ENCODE measurements at places on chromosomes 16 and 17.

DNA sequence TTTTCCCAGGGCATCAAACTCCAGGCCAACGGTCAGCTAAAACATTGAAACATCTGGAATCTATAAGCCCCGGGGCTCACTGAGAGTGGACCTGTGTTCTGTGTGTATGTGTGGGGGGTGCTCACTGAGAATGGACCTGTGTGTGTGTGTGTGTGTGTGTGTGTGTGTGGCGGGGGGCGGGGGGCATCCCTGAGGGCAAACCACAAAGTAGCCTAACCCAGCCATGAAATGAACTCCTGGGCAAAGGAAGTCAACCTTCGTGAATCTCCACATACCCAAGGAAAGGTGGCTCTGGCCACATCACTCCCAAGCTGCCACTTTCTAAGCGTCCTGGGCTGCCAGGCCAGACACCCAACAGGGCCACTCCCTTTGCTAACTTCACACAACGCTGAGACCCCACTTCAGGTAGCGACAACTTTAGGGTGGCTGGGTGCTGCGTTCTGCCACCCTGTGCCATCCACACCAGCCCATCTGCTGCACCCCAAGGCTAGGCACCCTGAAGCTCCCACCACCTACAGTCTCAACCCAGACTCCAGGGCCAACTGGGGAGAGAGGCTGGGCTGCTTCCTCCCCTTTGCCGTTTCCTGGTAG is 1.6 kb downstream of the MAFG start:
- no peak for DNase-seq

GRCh38 chr17:54353789-54354525 is 531.2 kb downstream of the KIF2B start:
- no peak for DNase-seq

DNA sequence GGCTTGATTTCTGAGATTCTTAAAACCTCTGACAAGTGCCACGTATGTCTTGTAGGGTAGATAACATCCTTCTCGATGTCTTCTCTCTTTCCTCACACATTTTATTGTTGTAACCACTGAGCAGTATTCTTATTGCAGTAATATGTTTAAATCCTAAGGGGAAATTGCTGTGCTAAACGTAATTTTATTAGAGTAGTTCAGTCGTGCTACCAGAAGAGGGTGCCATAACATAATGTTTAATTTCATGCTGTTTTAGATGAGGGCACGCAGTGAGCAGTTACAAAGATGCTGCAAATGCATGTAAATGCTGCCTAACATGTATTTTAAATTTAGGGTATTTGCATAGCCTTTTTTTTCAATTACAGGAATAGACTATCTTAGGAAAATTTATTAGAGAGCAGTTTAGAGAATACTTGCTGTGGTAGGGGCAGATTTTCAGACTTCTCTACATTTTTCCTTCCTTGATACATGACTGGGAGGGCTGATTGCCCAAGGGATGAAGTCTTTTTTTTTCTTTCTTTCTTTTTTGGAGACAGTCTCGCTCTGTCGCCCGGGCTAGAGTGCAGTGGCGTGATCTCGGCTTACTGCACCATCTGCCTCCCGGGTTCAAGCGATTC is 51.7 kb downstream of the GAN start:
- peak; percentile 5 for DNase-seq

- DNase-seq, result no peak
Measured at GRCh38 chr16:57384248-57385070, 12.2 kb downstream of the CX3CL1 start.

GRCh38 chr16:75860326-75861053 is 134.2 kb upstream of the CPHXL start:
- no peak for DNase-seq

DNA sequence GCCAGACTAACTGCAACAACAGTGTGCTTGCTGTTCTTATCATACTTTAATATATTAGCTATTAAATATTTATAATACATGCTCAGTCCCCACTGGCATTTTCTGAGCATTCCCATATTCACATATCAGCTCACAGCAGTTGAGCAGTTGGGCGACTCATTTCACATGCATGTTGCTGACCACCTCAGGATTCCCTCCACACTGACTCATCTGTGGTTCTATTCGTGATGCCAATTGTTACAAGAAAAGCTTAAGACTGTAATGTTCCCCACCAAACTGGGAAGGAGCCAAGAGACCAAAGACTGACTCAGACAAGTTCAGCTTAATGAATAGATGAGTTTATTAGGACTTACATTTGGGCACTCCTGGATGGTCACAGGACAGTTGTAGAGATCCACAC is 100.3 kb upstream of the KIF2B start:
- DNase-seq, result peak; percentile 77

- no peak for DNase-seq
Measured at GRCh38 chr16:56423584-56424403, 1.6 kb downstream of the AMFR start.

DNA sequence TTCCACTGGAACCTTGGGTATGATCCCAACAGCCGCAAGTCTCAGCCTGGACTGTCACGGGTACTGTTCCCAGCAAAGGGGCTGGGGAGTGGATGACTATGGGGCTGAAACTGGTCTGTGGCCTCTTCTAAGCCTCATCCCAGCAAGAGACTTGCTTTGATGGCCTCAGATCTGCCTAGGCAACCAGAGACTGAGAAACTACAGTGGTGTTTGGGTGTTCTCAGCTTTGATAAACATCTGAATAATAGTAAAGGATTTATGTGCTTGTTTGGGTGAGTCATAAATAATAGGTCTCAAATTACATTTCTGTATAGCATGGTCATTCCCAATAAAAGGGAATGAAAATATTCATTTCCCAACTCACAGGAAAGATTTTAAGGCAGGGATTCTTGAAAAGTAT is 30.2 kb upstream of the ULK2 start:
- DNase-seq, result peak; percentile 89

DNA sequence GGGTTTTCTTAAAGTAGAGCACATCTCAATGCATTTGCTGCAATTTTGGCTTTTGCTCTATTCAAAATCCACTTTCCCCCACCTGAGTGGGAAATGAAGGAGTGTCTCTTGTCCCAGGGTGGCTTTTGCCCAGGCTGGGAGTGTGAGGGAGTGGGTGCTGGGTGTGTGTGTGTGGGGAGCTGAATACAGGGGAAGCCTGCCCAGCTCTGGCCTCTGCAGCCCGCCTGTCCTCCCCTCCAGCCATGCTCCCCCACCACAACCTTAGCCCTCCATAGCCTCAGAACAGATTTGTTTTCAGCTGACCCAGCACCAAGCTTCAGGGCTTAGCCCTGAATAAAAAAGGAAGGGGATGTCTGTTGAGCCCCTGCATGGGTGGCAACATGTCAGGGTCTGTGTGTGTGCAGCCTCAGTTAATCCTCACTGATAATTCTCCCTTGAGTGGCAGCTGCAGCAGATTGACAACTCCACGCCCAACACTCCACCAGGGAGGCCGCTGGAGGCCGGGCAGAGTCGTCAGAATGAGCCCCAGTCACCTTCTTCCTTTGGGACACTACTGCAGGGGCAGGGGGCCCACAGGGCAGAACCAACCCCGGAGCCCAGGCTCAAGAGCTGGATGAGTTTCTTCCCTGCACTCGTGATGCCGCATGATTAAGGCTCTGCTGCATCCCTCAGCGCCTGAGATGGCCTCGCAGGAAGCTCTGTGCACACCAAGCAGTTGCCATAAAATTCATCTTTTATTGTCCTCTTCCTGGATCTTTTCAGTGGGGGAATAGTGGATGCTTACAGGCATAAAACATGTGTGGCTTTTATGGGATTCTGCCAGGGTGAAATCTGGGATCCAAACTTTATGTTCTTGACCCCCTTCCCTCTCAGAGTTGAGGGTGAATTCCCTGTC is 55.0 kb downstream of the SPACA3 start:
- no peak for DNase-seq

DNA sequence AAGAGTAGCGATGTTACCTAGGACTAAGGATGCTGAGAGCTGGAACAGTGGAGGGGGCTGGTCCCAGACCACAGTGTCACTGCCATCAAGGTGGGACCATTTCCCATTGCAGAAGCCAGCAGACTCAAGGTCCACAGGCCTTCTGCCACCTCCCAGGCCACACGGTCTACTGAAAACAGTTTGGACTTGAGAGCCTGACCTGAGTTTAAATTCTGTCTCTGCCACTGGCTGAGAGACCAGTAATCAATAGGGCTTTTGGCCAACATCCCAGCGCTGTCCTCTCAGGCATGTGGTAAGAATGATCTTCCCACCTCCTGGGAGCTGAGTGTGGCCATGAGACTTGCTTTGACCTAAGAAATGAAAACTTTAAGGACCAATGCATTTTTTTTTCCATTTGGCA is 331.4 kb upstream of the CDH5 start:
- DNase-seq, result no peak

DNA sequence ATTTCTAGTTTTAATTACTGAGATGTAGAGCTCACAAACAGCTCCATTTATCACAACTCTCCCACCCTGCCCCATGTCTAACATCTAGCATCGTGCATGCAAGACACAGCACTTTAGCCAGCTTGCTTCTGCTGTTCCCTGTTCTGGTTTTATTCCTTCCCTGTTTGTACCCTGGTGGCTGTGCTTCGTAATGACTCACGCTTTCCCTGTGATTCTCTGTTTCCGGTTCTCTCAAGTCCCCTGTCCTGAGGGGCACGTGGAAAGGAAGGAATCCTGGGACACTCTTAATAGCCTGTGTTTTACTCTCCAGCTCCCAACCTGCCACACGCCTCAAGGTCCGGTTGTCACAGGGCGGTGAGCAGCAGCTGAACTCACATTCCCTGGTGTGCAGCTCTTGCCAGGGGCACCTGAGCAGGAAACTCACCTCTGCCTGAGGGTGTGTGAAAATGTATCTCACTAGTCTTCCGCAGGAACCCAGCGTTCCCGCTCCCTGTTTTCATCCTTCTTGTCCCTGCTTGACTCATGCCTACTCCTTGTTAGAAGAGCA is 10.6 kb downstream of the SHISA6 start:
- no peak for DNase-seq

DNA sequence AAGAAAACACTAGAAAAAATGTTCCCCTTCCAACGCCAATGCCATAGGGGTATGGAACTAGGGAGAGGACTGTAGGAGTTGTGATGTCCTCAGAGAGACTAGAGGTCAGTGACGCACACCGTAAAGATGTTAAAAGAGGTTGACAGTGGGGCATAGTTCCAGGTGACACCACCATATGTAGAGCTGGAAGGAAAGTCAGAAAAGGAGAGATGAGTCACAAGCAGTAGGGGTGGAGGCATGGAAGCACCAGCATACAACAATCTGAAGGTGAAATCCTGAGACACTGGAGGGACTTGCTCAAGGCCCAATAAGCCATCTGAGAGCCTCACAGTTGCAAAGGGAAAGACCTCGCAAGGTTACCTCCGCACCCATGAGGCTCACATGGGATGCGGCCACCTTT is 76.0 kb downstream of the ZNF18 start:
- no peak for DNase-seq

- DNase-seq, result no peak
Measured at GRCh38 chr17:45290269-45290765, 26.5 kb downstream of the MAP3K14 start.

DNA sequence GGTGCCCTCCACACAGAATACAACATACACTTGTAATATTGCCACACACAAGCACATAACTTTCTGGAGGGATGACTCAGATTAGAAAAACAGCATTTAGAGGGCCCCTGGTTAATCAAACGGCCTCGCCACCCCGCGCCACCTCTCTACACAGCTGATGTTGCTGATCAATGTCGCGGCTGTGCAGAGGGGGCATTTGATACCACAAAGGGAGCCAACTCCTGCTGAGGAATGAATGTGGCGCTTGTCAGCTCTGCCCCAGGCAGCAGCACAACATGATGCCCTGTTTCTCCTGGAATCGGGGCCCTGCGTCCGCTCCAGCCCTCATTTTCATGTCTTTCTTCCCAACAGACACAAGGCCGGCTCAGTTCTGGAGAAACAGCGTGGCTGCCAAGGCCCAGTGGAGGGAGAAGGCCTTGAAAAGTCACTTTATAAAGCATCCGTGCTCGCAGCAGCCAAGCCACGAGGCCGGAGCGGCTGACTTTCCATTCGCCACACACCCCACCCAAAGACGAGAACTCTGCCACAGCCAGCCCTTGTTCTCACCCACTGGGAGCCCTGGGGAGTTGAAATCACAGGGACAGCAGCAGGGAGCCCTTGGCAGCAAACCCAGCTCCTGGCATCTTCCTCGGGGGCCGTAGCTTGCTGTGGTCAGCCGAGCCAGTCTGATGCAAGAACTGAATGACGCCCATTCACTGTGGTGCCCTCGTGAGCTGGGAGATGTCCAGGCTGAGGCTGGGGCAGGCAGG is 65.6 kb downstream of the XYLT1 start:
- DNase-seq, result peak; percentile 90

DNA sequence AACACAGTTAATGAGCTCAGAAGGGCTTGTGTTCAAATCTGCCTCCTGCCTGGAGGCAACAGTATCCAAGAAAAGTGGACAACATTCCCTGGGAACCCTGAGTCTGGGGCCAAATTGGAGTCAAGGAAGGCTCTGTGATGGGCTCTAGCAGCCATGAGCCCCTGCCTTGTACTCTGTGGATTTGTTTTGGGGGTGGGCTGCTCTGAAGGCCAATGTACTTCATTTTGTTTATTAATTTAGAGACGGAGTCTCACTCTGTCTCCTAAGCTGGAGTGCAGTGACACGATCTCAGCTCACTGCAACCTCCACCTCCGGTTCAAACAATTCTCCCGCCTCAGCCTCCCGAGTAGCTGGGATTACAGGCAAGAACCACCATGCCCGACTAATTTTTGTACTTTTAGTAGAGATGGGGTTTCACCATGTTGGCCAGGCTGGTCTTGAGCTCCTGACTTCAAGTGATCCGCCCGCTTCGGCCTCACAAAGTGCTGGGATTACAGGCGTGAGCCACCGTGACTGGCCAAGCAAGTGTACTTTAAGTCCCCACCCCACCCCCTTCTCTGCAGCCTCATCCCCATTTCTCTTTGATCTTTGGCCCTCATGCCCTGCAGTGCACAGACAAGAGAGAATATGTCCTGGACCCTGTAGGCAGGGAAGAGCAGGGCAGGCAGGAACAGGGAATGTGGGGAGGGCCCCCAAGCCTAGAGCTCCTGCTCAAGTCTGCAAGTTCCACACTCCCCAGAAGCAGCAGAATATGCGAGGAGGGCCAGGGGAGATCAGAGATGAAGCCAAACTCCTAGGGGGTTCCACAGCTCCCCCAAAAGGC is 2.7 kb upstream of the GIP start:
- DNase-seq, result no peak

DNA sequence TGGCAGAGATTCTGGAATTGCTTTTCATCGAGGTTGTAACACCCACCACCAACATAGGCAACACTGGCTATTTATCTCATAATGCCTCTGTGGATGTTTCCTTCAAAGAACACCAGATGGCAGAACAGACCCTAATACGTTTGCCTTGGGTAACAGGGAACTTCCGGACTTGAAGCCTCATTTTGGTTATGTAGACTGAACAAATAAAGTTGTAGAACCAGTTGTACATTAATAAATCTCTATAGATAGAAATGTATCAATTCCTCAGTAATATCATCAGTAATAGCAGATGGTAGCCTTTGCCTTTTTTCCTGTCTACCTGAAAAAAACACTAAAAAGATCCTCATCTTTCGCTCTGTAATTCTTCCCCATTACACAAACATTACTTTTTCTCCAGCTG is 25.9 kb upstream of the APOH start:
- no peak for DNase-seq

Measured in AG09309 (cell line).